ENCODE measurements at places on chromosomes 1 and 21.

GRCh38 chr1:84450910-84451309, 28.2 kb upstream of the RPF1 start:
- peak; percentile 35 for ATAC-seq

GRCh38 chr21:16291296-16291695, 561.5 kb downstream of the USP25 start:
- ATAC-seq: no peak

GRCh38 chr1:171877701-171878100, 36.4 kb downstream of the DNM3 start:
- no peak for ATAC-seq

GRCh38 chr1:58781541-58782177, 2.2 kb downstream of the JUN start:
- no peak for ATAC-seq

GRCh38 chr1:184947497-184948256, 26.6 kb downstream of the NIBAN1 start:
- no peak for ATAC-seq

DNA sequence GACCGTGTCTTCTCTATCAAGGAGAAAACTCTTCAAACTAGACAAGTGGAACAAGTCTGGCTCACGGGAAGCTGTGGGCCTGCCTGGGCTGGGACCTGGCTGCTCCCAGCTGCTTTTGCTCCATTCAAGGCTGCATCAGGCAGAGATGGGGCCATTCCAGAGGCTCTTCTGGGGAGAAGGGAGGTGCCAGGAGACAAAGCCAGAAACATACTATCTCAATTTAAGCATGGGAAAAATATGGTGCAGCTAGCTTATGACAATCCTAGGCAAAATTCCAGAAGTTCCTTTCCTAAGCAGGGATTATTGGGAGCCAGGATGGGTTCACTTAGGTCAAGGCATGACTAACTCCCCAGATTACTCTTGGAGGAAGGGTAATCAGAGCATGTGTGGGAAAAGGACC, 90.8 kb upstream of the SLC2A1 start:
- ATAC-seq: peak; percentile 57

GRCh38 chr1:91046766-91047165, 24.9 kb upstream of the ZNF644 start:
- ATAC-seq: no peak

GRCh38 chr1:66368261-66368660, 165.7 kb upstream of the SGIP1 start:
- no peak for ATAC-seq

DNA sequence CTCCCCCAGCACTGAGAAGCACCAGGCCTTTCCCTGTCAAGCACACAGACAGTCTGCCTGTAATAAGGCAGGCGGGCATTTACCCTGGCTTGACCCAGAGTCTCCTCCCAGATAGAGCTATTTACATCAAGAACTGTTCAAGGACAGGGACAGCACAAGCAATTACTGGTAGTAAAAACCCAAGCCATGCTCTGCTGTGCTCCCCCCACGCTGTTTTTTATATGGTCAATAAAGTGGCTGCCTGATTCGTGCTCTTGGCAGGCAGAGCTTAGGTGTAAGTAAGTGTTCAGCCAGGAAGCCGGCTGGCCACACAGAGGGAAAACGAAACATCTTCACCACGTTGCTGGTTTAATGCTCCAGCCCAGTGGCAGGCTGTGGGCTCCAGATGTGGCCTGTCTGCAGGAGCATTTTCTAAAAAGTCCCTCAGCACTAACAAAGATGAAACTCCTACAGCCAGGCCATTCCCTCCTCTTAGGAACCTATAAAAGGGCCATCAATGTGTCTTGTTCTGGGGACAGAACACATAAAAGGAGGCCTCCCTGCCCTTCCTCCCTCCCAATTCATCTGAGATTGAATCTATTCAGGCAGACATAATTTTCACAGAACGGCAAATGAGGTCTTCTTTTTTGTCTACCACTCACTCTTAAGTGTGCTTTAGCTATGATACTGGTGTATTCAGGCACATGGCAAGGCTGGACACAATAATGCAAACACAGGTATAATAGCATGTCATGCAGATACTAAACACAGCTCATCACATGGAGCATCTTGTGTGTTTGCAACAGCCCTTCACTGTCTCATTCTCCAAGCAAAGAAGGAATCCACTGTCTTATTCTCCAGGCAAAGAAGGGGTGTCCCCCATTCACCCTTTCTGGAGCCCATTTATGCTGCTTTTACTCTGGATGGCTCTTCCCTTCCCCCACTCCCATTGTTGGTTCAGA, 378.9 kb downstream of the HHAT start:
- ATAC-seq: no peak

- no peak for ATAC-seq
These were observed 18.7 kb upstream of the GOLT1A start for GRCh38 chr1:204232526-204232925.

DNA sequence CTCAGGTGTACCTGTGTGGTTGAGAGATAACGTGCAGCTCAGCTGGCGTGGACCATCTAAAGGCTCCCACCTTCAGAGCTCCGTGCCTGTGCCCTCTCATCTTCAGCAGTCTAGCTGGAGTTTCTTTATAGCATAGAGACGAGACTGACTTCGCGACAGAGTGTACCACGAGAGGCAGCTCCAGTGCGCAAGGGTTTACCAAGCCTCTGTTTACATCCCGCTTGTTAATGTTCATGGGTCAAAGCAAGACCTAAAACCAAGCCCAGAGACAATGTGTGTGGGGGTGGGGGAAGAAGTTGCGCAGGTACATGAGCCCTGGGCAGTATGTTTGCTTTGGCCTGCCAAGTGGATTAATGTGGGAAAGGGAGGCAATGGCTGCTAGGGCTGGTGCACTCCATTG, 15.6 kb downstream of the RHOU start:
- no peak for ATAC-seq

DNA sequence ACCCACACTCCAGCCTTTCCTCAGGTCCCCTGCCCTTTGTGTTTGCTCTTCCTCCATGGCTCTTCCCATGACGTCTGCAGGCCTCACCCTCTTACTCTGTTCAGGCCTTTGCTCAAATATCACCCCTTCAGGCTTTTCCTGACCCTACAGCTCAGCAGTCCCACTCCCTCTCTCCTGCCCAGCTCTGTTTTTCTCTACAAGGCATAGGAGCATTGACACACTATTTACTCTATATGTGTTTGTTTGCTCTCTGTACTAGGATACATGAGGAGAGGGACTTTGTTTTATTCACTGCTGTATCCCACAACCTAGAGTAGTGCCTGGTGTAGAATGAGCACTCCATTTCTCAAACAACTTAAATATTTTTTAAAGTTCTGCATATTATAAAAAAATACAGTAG, 107.4 kb upstream of the COA6 start:
- ATAC-seq: no peak

- ATAC-seq: no peak
These were observed 205.6 kb downstream of the HIVEP3 start for GRCh38 chr1:41713141-41713540.

- no peak for ATAC-seq
These were observed 42.2 kb downstream of the KCNK1 start for GRCh38 chr1:233656032-233656635.

GRCh38 chr1:55490547-55490946, 275.4 kb upstream of the USP24 start:
- no peak for ATAC-seq

- ATAC-seq: peak; percentile 72
These were observed at the start of gene KLHDC9 for GRCh38 chr1:161098210-161099068. KLHDC9 (plus strand) TSS chr1:161098361; CDS start chr1:161098536, 175 bp downstream.

GRCh38 chr1:30697571-30698376, 25.6 kb downstream of the MATN1 start:
- ATAC-seq: peak; percentile 18

DNA sequence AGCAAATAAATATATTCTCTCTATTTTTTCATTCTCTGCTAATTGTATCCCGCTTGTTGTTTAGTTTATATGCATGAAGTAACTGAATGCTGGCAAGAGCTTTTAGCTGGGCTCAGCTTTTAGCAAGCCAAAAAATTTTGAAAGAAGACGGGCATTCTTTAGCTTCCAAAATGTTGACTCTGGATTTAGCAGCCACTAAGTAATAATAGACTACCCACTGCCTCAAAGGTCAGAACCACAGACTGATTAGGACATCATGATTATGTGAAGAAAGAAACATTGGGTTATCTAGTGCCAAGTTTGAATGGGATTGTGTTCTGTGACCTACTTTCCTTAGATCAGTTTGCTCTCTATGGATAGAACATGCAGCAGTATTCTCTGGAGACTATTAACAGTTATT, 80.3 kb upstream of the DPH5 start:
- no peak for ATAC-seq

- no peak for ATAC-seq
These were observed 13.0 kb downstream of the NES start for GRCh38 chr1:156664046-156664766.

DNA sequence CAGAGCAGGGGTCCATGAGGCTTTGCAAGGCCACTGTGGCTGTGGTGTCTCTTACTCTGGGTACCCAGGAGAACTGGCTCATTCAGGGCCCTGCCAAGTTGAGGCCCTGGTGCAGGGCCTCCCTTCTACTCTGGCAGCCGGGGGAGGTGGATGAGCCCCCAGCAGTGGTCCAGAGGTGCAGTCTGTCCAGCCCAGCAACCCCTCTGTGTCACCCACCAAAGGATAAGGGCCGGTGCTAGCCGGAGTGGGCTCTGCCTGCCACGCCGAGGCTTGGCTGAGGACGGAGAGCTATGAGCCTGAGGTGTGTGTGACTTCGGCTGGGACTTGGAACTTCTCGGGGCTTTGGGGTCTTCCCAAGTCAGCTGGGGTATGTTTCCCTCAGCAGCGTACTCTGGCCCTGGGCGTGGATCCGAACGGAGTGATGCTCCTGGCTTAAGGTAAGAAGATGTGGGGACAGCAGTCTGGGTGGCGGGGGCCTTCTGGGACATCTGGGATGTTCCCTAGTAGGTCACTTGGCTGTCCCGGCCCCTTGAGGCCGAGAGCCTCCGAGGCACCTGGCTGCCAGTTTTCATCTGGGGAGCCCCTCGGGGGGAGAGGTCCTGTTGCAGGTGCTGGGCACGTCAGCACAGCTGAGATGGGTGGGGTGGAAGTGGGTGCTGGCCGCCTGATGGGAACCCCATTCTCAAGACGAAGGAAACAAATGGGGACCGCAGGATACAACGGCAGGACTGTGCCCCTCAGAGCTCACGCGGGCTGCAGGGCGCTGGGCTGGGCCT, 25.9 kb downstream of the RUNX3 start:
- ATAC-seq: no peak

DNA sequence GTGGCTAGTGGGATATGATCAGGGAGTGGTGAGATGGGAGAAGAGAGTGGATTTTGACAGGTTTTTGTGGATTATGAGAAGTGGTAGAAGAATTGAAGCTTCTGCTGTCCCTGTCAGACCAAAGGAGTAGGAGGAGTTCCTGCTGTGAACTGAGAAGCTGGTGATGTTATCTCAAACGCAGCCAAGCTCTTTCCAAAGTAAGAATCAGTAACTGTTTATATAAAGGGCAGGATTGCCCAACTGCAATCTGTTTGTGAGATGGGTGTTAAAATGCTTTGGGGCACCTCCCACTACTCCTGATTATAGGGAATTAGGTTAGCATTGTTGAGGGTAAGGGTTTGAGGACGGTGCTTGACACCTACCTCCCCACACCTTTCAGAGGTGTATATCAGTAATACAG, 60.5 kb upstream of the USP25 start:
- ATAC-seq: no peak

DNA sequence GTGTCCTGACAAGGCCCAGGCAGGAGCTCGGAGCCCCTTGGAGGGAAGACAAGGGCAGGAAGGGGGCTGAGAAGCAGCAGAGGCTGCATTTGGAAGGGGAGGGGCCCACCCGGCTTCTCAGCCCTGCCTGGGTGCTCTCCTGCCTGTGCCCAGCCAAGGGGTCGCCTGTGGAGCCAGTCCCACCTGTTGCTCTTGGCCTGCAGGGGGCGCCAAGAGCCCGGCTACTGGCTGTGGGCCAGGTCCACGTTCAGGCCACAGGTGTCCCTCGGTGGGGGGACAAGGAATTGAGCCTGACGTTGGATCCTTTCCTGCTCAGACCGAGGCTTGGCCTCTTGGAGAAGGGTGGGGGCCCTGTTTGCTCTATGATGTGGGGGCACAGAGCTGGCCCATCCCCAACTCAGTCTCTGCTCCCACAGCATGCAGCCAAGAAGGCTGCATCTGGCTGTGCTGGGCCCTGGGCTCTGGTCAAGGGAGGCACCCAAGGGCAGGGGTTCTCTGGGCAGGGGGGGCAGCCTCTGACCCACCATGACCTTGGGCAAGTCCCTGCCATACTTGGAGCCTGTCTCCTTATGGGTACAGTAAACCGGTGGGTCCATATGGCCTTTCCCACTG, 10.9 kb downstream of the WNT4 start:
- peak; percentile 16 for ATAC-seq

GRCh38 chr1:112934577-112934976, 21.4 kb downstream of the SLC16A1 start:
- ATAC-seq: no peak

- ATAC-seq: no peak
These were observed 23.0 kb downstream of the ERICH3 start for GRCh38 chr1:74650561-74650960.

Measured in esophagus mucosa (tissue), 1 donor.